ENCODE measurements at places on chromosomes 7 and 10.

- DNase-seq, result no peak
Measured at GRCh38 chr10:3025026-3025683, 42.2 kb upstream of the PFKP start.

GRCh38 chr7:83850125-83850524 lies 201.2 kb upstream of the SEMA3E start:
- no peak for DNase-seq

GRCh38 chr7:70834424-70834823 lies 297.5 kb upstream of the GALNT17 start:
- DNase-seq, result no peak

GRCh38 chr10:103560886-103561285 lies 67.4 kb downstream of the NEURL1 start:
- no peak for DNase-seq

DNA sequence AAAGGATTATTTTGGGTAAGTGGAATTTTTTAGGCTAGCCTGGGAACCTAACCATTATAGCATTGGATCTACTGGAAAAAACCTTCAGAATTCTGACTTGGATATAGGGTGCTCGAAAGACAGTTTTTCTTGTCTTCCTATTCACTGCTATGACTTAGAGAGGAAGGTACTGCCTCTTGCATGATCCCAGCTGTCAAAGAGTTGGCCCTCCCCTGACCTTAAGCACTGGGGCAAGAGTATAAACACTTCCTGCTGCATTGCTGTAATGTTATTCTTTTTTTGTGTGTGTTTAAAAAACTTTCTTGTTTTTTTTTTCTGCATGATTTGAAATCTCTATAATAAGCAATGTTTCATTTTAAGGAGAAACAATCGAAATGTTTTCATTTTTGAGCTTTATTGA lies 113.0 kb downstream of the LRMDA start:
- DNase-seq, result no peak
